CD8-positive, alpha-beta memory T cell (primary cell): ENCODE measurements at places on chromosomes 3 and 15. TPM values are rescaled to one million over a fixed set of nuclear protein-coding genes. Genes with fewer than 3 reads are reported as not detected.

The NBEAL2 gene
- total RNA-seq: 76.2 TPM

The ACP3 gene
- total RNA-seq: not detected

The LZTFL1 gene
- total RNA-seq: 9.0 TPM

The ACTL6A gene
- 96.9 TPM for total RNA-seq

The IFT57 gene
- total RNA-seq: 43.0 TPM

The RBMS3 gene
- 0.33 TPM for total RNA-seq

The P2RY13 gene
- total RNA-seq: not detected

The PIK3R4 gene
- total RNA-seq: 32.0 TPM

The HDGFL3 gene
- 9.8 TPM for total RNA-seq
